ENCODE measurements at places on chromosomes 7 and 10.

DNA sequence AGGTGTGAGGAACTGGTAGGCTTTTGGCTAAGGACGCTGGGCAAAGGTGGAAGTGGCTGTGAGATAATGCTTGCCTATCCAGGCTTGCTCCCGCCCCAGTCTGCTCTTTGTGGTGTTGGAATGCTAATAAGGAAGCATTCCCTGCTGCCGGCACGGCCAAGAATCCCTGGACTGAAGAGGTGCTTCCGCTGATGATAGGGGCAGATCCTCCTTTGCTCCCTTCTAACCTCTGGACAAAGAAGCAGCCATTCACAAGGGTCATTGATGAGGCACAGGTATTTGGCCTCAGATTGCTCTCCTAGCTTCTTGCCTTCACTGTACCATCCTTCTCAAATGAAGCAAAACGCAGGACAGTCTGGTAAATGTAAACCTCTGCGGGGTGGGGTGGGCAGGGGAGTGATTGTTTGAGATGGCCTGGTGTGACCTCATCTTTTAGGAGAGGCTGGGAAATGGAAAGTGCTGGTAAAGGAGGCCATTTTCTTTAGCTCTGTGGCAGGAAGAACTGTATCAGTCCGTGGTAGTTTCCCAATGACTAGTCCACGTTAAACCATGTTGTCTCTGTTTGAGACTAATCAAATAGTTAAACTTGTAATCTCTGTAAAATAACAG is 1.7 kb downstream of the PGAM1 start:
- no peak for DNase-seq

- DNase-seq = no peak
Measured at GRCh38 chr7:2198760-2199159, 34.0 kb downstream of the MAD1L1 start.

- DNase-seq = no peak
Measured at GRCh38 chr10:490891-491571, 198.4 kb downstream of the DIP2C start.

DNA sequence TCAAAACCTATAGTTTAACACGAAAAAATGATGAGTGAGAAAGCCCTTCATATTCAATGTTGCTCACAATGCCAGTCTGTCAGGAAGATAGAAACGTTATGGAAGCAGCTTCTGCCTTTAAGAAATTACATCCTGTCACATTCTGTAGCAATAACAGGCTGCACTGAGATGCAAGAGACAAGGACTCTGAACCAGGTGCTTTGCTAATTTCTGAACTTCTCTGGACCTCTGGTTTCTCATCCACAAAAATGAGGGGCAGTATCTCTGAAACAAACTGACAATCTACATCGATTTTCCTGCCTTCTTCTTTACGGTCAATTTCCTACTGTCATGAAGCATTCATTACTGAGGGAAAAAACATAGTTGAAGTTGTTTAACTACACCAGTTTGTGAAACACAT is 234.0 kb downstream of the SNX13 start:
- no peak for DNase-seq

DNA sequence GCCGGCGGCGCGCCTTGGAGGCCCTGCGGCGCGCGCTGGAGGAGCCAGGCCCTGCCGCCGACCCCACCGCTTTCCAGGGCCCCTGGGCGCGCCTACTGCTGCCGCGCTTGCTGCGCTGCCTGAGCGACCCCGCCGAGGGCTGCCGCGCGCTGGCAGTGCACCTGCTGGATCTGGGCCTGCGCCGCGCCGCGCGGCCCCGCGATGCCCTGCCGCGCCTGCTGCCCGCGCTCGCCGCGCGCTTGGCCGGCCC is 280 bp downstream of the DNAAF5 start:
- no peak for DNase-seq

GRCh38 chr10:48215486-48216203 is 58.9 kb downstream of the FRMPD2 start:
- DNase-seq = no peak

- DNase-seq = no peak
Measured at GRCh38 chr7:6107924-6108323, 76.7 kb downstream of the ANKRD61 start.

GRCh38 chr10:86556933-86557649 is 35.5 kb upstream of the WAPL start:
- peak; percentile 83 for DNase-seq

DNA sequence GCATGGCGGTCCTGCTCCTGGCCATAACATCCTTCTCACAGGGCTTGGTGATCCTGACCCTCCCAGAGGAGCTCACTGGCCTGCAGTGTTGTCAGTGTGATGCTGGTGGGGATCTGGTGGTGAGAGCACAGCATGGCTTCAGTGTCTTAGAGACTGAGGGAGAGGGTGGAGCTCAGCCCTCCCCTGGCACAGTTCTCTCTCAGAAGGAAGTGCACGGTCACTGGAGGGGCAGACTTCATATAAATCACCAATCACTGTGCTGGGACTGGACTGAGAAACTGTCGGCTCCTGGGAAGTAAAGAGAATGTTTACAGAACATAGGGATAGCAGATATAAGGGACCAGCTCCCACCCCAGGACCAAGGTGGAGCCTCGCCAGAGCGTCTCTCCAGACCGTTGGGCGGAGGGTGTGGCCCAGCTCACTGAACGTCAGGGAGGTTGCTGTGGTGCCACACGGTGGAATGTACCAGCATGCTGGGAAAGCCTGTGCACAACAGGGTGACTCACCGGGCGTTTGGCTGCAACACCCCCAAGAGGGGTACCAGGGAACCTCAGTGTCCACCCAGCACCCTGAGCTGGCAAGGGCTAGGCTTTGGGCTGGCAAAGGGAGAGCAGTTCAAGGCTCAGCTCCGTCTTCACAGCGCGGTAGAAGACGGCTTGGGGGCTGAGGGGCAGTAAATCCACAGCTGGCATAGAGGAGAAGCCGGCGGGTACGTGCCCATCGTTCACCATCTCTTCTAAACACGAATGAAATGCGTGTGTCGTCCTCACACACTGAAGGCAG is 8.8 kb upstream of the GET4 start:
- no peak for DNase-seq

GRCh38 chr7:15848362-15848761 is 161.9 kb upstream of the MEOX2 start:
- no peak for DNase-seq

- no peak for DNase-seq
Measured at GRCh38 chr7:112161253-112162141, 44.7 kb downstream of the DOCK4 start.

- DNase-seq = no peak
Measured at GRCh38 chr7:137951700-137952425, 50.0 kb downstream of the CREB3L2 start.

- no peak for DNase-seq
Measured at GRCh38 chr7:157514746-157515145, 177.9 kb downstream of the DNAJB6 start.

DNA sequence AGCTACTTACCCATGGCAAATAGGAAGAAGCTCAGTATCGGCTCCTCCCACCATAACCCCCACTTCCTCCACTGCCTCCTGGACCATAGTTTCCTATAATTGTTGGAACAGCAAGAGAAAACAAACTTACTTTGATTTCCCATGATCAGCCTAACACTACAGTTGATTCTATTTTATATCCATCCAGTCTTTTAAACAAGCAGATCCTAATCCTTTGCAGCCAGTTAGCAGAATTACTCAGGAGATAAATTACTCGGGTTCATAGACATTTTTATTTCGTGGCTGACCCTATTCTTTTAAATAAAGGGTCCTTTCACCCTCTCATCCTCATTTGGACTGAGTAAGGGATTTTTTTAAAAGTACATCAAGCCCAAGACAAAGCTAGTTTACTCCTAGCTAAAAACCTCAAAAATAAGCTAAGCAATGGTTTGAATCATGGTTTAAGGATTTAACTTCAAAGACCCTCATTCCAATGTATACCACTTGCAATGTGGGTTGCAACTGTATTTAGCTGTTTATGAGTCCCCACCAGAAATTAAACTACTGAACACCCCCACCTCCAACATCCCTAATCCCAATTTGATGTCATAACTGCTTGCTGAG is 8.0 kb downstream of the HNRNPA2B1 start:
- no peak for DNase-seq

GRCh38 chr10:99560277-99561126 is 27.8 kb downstream of the NKX2-3 start:
- no peak for DNase-seq
